AG08396 (cell line): ENCODE measurements at places on chromosomes 7 and 10.
A peak's percentile ranks its signal among the peaks of the same experiment; 100 is the strongest.

DNA sequence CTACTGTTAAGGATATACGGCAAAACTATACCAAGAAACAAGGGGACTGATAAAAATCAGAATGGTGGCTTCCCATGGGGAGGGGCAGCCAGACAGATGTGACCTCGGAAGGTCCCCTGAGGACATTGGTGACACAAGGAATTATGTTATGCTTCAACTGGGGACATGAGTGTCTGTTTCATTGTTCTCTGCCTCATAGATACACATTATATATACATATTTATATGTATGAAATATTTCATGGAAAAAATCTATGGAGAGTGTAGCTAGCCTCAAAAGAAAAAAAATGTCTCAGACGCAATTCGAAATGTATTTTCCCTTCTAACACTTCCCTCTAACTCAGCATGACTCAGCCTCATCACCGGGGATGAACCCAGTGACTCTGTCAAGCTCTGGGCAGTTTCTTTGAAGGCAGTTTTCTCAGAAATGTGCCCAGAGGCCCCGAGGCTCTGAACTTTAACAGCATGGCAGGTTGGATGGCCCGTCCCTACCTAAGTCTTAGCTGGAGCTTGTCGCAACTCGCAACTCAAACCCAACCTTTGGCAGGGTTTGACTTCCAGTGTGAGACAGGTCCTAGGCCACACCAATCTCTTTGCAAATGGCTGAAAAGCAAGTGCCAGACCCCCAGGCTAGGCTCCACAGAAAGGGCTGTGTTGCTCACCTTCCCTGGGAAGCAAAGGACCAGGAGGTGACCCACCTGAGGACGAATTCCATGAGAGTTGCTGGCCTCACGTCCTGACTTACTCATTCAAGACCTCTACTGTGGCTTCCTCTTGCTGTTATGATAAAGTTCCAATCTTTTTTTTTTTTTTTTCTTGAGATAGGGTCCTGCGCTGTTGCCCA is 86.9 kb downstream of the CARD11 start:
- peak; percentile 34 for DNase-seq

- no peak for DNase-seq
These were observed 143.2 kb upstream of the RET start for GRCh38 chr10:42933448-42934340.

- DNase-seq = no peak
These were observed 51.4 kb downstream of the MICALL2 start for GRCh38 chr7:1407892-1408291.

GRCh38 chr10:19819419-19820033 is 3.3 kb downstream of the PLXDC2 start:
- peak; percentile 34 for DNase-seq

DNA sequence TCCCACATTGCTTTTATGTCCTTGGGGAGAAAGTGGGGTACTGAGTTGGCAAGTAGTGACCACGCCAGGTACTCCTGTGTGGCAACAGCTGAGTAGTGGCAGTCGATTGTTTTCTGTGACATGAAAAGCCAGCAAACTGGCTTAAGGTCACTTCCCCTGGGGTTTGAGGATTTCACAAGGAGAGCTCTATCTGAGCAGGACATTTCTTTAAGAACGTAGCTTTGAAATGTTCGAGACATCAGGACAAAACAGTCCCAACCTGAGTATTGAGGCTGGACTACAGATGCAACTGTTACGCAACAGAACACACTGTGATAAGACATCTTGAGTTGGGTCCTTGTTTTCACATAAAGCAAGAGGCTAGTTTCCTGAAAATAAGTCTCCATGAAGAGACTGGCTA is 146.7 kb upstream of the KLF14 start:
- no peak for DNase-seq
